NCI-H1417 (cell line): ENCODE measurements at places on chromosomes 16 and 17.

DNA sequence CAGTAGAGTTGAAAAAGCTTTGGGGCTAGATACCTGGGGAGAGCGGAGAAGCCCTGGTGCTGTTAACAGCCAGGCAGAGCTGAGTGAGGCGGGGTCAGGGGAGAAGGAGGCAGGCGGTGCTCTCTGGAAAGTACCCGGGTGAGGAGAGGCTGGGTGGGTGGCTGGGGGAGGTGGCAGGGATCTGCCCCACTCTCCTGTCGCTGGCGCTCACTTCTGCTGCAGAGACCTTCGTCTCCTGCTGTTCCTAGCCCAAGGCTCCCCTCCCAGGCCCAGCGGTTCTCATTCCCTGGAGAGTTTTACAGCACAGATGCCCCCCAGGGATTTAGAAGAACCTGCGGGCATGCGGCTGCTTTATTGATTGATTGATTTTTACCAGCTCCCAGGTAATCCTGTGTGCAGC is 302.8 kb downstream of the IRF8 start:
- DNase-seq, result no peak

DNA sequence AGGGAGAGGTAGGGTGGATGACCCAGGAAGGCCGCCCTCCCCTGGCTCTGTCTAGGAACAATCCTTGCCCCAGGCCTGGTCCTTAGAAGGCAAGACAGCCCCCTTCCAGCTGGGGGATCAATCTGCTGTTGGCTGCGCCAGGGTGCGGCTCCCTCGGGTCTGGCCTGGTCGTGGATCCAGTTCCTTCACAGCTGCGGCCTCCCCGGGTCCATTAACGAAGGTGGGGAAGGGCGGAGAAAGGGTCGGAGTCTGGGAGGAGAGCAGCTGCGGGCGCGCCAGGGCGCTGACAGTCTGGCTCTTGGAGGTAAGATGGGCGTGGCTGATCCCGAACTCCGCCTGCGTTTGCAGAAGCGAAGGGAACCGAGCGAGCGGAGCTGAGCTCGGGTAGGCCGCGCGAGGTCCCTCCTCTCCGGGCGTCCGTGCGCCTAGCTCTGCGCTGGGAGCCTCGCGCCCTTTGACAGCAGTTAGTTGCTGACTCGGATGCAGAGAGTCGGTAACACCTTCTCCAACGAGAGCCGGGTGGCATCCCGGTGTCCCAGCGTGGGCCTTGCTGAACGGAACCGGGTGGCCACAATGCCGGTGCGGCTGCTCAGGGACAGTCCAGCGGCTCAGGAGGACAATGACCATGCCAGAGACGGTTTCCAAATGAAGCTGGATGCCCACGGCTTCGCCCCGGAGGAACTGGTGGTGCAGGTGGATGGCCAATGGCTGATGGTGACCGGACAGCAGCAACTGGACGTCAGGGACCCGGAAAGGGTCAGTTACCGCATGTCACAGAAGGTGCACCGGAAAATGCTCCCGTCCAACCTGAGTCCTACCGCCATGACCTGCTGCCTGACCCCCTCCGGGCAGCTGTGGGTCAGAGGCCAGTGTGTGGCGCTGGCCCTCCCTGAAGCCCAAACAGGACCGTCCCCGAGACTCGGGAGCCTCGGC is at the start of gene HSPB9:
Gene HSPB9, plus strand, starts transcription at position 434 of the 933 bp plus-strand sequence. Its CDS starts 47 bp downstream, at position 481.
- no peak for DNase-seq

- no peak for DNase-seq
These were observed 14.4 kb downstream of the OR1A1 start for GRCh38 chr17:3221850-3222249.

GRCh38 chr17:80374039-80374731 is 40.8 kb upstream of the ENDOV start:
- no peak for DNase-seq

DNA sequence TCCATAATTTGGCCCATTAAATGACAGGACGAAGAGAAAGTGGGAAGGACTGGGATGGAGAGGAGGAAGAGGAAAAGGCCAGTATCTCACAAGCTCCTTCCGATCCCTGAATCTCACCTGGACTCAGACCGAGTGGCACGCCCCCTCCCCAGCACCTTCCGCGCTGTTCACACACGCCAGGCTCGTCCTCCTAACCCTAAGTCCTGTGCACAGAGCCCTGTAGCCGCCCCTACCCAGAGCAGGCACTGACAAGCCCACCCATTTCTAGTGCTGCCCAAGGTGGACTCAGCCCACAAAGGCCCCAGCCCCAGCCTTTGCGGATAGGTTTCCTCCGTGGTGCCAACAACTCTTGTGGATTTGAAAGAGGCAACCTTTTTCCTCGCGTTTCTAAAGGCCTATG is 9.2 kb downstream of the HS3ST3B1 start:
- DNase-seq, result no peak

GRCh38 chr16:3661311-3661710 is 6.8 kb downstream of the DNASE1 start:
- no peak for DNase-seq

- DNase-seq, result peak; percentile 63
These were observed 8.4 kb upstream of the PPP1R1B start for GRCh38 chr17:39618246-39618913.

DNA sequence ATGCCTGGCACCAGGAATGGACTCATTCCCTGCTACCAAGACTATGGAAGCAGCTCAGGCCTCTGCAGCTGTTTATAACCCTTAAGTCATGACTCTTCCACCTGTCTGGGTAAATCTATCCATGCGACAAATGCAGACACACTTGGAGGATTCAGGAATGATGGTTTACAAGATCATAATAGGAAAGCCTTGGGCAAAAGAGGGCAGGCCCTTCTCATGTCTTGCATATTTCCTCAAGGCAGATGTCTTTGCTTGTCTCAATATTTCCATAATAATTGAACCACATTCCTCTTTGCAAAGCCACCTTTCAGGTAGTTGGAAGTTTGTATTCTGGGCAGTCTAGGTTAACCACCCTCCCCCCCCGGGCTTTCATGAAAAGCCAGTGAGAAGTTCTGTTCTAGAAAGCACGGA is 884 bp upstream of the JPT1 start:
- no peak for DNase-seq

GRCh38 chr16:46962629-46963028 is 10.8 kb downstream of the DNAJA2 start:
- no peak for DNase-seq

GRCh38 chr16:59522826-59523225 is 788.7 kb upstream of the GOT2 start:
- DNase-seq, result no peak

DNA sequence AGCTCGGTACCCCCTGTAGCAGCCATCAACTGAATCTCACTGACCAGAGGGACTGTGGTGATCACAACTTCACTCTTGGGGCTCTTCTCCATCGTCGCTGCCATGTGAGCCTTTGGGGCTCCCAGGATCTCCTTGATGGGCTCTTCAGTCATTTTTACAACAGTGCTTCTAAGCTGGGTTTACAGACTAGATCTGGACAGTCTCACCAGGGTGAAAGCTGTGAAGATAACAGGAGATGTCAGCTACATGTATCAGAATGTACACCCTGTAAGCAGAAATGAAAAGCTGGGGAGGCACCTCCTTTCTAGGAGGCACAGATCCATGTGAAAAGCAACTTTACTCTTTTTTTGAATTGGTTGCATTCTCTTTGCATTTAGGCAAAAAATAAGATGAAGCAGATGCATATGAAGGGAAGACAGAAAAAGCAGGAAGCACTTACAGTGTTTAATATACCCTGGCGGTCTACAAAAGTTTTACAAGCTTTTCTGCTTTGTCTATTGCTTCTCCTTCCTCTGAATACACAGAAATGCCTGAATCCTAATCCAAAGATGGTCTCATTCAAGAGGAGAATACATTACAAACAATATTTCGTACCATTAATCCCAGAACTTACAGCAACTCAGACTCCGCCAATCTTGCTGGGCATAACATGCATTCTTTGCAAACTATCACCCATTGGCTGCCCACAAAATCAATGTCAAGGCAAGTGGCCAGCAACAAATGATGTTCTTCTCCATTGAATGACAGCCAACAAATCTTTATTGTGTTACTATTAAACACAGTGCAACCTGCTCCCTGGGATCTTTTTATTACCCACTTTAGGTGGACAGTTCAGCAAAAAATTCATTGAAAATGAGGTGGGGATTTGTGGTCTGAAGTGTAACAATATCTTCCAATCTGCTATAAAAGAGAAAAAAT is 1.5 kb downstream of the TMEM100 start:
- DNase-seq, result no peak

DNA sequence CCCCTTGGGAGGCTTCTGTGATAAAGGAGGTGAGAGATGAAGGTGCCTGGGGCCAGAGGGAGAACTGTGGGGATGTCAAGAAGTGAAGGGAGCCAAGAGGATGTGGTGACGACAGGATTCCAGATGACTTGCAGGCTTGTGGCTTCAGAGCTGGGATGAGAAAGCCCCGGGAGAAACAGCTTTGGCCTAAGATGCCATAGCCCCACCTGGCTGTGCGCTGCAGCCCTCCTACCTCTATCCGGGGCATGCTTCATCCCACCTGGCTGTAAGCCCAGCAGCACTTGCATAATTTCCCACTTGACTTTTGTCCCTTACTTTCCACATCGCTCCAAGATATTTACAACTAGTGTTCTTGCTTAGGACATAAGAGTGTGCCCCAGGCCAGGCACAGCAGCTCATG is 29.3 kb downstream of the GINS3 start:
- no peak for DNase-seq

- DNase-seq, result peak; percentile 14
These were observed 446.6 kb downstream of the KCNJ18 start for GRCh38 chr17:22138861-22139469.

DNA sequence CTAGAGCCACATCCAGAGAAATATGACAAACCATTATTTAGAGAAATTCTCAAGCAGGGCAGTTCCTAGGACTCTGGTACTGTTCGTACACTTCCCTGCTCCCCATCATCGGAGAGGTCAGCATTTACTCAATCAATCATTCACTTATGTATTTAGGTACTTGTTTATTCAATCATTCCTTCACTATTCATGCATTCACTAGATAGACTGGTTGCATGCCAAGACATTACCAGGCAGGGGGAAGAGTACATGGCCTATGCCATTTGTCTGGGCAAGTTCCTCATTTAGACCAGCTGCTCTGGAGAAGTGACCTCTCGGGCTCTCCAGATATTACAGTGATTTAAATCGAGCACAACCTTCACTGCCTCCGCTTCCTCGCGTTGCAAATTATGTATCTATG is 603.4 kb downstream of the KCNJ2 start:
- DNase-seq, result no peak

DNA sequence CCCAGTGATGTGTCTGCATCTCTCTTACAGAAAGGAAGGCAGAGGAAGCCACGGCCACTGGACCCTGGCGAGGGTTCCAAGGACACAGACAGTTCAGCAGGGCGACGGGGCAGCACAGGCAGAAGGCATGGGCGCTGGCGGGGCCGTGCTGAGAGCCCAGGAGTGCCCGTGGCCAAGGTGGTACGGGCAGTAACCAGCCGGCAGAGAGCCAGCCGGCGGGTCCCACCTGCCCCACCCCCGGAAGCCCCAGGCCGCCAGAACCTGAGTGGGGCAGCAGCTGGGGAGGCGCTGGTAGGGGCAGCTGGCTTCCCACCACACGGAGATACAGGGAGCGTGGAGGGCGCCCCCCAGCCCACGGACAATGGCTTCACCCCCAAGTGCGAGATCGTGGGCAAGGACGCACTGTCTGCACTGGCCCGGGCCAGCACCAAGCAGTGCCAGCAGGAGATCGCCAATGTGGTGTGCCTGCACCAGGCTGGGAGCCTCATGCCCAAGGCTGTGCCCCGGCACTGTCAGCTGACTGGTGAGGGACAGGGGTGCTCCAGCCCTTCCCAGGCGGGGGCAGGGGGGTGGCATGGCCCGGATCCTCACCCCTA is 7.8 kb downstream of the XYLT2 start:
- DNase-seq, result no peak

GRCh38 chr17:76304226-76305134 is 3.6 kb downstream of the QRICH2 start:
- DNase-seq, result no peak

- DNase-seq, result no peak
These were observed 37.1 kb downstream of the BAIAP2 start for GRCh38 chr17:81071761-81072741.

DNA sequence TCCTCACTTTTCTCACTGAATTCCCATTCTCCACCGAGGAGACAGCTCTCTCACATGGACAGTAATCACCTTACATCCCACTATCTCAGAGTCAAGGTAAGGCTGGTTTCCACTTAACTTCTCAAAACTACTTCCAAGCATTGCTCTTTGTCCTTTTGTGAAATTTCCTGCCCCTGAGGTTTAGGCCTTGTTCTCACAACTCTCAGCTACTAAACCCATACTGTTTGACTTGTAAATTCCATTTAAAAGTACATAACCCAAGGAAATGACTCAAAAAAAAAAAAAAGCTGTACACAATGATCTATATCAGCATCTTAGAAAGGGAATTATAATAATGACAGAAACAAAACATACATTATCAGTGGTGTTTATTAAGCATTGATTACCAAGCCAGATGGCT is 8.8 kb downstream of the CDC27 start:
- no peak for DNase-seq

DNA sequence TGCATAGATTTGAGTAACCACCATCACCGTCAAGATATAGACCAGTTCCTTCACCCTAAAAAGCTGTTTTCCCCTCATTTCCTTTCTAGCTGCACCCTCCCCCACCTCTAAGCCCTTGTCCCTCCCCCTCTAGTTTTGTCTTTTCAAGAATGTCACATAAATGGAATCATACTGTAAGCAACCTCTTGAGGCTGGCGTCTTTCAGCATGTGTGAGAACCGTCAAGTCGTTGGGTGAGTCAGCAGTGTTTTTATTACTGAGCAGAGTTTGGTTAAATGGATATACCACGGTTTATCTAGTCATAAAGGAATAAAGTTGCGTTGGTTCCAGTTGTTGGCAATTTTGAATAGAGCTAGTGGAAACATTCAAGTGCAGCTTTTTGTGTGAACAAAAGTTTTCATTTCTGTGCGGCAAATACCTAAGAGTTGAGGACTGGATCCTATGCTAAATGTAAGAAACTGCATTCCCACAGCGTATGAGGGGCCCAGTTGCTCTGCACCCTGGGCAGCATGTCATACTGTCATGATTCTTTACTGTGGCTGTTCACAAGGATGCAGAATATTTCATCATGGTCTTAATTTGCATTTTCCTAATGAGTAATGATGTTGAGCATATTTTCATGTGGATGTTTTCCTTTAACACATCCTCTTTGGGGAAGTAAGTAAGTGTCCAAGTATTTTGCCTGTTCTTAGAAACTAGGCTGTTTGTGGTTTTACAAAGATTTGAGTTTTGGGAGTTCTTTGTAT is 264.3 kb downstream of the CPPED1 start:
- no peak for DNase-seq

DNA sequence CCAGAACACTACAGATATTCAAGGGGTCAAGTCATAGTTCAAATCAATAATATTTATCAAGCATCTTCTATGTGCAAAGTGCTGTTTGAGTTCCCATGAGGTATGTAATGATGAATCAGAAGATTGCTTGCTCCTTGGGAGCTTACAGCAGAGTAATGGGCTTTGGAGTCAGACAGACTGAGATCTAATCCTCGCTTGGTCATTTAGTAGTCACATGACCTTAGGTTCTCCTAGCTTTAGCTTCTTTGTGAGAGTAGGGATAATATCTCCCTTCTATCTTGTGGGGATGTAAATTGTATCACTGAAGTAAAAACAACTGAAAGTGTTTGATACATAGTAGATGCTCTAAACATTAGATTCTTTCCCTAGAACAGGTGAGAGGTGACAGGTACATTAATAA is 30.1 kb downstream of the SNX11 start:
- DNase-seq, result no peak

GRCh38 chr16:20874088-20874581 is 26.0 kb downstream of the DCUN1D3 start:
- no peak for DNase-seq

GRCh38 chr17:77441130-77441920 is 300.6 kb downstream of the SEC14L1 start:
- DNase-seq, result peak; percentile 36
